Upper lobe of right lung (tissue), 1 donor: ENCODE measurements at places on chromosomes 2 and 18.

DNA sequence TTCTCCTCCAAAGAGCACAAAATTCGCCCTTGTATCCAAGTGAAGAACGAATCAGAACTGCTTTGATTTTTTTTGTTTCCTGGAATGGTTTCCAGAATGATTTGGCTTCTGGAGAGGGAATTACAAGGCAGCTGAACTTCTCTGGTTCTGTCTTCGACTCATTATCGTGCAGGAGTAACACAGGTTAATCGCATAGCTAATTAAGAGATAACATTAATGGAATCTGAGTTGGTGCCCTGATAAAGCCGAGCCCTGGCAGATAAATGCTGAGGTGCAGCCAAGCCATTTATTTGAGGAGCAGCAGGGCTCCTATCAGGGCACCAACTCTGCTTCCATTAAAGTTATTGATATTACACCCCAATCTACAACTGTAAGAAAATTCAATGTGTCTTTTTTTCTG, 433.7 kb downstream of the ZNF521 start:
- DNase-seq: no peak

GRCh38 chr2:10419553-10420257, 28.4 kb downstream of the ODC1 start:
- no peak for DNase-seq

DNA sequence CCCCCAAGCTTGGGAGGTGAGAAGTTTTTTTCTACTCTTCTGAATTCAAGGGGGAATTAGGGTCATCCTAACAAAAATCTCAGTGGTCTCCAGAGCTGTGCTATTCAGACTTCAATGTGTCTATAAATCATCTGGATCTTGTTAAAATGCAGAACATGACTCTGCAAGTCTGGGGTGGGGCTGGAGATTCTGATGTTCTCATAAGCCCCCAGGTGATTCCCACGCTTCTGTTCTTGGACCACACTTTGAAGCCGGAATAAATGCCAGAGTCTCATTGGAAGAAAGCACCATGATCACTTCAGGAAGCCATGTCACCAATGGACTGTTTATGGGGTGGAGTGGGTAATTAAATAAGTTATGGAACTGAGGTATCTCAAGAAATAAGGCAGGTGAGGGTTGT, 22.2 kb upstream of the SLC16A14 start:
- DNase-seq: no peak

- DNase-seq: no peak
These were observed 171.8 kb downstream of the LRP1B start for GRCh38 chr2:141959016-141959415.

DNA sequence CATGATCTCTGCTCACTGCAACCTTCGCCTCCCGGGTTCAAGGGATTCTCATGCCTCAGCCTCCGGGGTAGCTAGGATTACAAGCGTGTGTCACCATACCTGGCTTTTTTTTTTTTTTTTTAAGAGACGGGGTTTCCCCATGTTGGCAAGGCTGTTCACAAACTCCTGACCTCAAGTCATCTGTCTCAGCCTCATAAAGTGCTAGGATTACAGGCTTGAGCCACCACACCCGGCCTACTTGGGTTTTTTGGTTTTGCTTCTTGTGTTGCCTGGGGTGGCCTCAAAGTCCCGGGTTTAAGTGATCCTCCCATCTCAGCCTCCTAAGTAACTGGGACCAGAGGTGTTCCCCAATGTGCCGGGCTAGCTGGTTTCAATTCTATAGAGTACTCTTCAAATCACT, 64.6 kb downstream of the NAPG start:
- no peak for DNase-seq

DNA sequence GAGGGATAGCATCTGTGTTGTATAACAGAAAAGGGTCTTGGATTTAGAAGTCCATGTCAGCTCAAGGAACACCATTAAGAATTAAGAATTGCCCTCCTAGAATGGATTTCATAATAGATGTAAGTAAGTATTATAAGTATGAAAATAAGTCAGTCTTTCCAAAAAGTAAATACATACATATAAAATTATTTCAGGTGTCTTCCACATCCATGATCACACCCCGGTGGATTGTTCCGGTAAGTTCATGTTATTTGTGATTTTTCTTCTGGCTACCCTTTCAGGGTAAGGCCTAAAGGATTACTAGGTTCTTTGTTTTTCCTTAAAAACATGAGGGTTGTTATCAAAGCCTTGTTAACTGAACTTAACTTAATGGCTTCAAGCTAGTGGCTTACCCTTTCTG, 55.9 kb downstream of the TMEM185B start:
- DNase-seq: no peak

DNA sequence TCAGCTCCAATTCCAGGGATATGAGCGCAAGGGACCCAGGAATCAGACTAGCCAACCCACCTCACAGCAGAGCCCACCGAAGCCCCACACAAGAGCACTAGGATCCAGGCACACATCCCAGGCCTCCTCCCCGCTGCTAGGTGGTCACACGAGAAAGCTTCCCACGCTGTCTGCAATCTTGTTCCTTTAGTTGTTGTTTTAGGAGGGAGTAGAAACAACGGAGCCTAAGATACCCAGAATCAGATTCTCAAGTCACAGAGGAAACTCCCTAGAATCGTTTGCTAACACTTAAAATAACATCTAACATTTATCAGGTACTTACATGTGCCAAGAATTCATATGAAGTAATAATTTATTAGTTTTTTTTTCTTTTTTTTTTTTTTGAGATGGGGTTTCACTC, 9.7 kb upstream of the ATL2 start:
- DNase-seq: no peak

DNA sequence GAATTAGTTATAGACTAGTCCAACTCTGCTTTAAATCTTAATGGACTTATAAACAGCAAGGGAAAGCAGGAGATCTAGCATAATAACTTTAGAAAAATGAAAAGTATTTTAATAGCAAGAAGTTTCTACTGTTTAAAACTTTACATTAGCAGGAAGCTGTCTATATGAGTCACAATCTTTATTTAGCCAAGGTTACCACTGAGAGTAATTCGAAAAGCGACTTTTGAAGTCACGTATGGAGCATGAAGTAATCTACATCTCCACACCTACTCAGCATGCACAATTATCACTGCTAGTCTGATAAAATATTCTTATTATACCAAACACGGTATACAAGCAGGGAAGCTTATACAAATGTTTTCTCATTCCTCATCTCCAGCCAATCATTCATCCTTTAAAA, 515.4 kb upstream of the SOX11 start:
- DNase-seq: no peak

DNA sequence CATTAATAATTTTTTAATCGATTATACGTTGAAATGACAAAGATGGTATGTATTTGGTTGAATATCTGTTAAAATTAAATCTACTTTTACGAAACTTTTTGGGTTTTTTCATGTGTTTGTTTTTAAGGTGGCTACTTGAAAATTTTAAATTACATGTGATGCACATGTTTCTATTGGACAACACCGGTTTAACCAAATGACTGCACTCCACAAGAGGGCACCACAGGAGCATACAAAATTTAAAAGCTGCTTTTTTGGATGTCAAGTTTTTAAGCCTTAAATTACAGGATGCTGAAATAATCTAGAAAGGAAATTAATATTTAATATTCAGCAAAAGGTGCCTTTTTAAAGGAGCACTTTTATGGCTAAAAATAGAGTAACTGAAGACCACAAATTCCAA, 98.7 kb downstream of the ACVR1 start:
- DNase-seq: no peak

GRCh38 chr2:168252976-168253375, 5.6 kb upstream of the STK39 start:
- DNase-seq: no peak

DNA sequence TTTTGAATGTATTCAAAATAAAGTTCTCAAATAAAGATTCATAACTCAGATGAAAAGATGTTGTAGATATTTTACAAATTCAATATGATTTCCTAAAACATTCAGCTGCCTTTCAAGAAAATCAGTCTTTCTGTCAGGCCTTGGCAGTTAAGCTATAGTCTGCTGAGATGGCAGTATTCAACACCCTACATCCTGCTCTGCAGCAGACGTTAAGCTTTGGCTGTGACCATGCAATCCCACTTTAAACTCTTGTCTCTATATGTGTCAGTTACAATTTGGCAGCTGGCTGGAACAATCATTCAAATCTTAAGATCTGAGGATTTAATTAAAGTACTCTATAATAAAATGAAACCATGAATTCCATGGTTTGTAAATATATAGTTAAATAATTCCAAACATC, 567.3 kb upstream of the ZNF804A start:
- DNase-seq: no peak

DNA sequence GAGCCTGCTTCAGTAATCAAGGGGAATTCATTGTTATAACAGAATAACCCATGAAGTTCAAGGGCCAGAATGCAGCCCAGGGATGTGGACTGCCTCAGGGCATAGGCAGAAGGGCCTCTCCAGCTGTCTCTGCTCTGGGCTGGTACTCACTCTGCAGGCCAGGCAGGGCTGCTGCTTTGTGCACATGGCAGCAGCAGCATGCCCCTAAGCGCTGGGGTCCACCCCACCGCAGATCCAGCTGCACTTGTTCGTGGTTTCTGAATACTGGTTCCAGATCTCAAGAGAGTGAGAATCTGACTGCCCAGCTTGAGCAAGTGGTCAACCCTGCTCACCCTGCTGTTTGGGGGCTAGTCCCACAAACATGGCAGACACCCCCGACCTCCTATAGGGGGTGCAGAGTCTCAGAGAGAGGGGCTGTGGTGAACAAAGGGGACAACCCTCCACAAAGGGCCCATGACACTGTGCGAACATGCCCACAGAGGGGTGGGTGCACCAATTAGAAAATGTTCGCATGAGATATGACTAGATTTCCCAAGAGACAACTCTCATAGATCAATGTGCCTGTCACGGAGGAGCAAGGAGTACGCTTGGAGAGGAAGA, 87.3 kb downstream of the ACTR3 start:
- no peak for DNase-seq

GRCh38 chr18:68607852-68608251, 107.1 kb downstream of the TMX3 start:
- no peak for DNase-seq

- no peak for DNase-seq
These were observed 330.3 kb upstream of the FIGN start for GRCh38 chr2:164066095-164066494.

DNA sequence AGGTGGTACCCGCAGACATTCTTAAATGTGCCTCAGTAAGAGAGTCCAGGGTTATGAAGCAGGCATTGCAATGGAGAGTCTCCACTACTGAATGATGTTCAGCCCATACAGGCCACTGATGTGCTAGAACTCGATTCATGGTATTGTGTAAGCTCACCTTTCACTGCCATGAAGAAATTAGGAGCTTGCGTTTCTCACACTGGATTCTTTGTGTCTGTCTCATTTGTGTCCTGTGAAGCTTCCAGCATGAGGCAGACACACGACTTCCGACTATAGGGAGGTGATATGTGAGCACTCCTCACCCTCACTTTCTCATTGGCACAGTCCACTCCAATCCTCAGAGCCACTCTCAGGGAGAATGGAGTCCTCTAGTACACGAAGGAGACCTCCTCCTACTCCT, 677.4 kb upstream of the RAB6C start:
- no peak for DNase-seq

- DNase-seq: no peak
These were observed 200.8 kb downstream of the AGPS start for GRCh38 chr2:177593402-177593801.

GRCh38 chr2:74201196-74201595, 2.8 kb downstream of the MTHFD2 start:
- no peak for DNase-seq

GRCh38 chr2:202196727-202197126, 41.7 kb downstream of the SUMO1 start:
- no peak for DNase-seq

DNA sequence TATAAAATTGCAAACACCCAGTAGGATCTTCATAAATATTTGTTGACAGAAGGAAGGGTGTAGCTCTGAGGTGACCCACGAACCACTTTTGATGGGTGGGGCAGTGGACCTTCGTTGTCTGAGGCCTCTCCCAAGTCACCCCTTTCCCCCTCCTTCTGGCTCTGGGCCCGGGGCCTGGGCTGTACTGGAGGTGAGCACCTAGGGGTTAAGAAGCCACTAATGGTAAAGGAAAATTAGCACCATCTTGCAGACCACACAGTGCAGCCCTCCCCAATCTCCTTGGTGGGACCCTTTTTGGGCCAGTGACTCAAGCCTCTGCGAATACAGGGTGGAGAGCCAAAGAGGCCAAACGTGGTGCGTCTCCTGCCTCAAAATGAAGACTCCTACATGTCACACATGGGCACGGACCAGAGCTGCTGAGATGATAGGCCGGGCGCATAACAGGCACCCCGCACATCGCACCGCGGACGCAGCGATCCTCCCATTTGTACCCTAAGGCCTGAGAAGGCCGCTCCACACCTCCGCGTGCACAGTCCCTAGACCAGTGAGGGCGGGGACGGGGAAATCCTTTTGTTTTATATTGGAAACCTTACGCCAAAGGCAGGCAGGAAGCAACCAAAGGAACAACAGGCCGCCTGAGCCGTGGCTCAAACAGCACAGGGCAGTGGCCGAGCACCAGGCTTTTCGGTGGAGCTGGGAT, 31.9 kb upstream of the ATP6V1B1 start:
- DNase-seq: no peak

DNA sequence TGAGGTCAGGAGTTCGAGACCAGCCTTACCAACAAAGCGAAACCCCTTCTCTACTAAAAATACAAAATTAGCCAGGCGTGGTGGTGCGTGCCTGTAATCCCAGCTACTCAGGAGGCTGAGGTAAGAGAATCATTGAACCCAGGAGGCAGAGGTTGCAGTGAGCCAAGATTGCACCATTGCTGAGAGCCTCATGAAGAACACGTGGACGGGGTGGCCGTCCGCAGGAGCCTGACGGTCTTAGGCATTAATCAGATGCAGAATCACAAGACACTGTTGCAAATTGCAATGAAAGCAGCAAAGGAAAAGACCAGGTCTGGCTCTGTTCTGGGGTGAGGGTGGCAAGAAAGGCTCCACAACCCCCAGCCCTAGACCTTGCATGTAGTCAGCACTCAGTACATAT, 104.0 kb upstream of the SLC66A3 start:
- no peak for DNase-seq

DNA sequence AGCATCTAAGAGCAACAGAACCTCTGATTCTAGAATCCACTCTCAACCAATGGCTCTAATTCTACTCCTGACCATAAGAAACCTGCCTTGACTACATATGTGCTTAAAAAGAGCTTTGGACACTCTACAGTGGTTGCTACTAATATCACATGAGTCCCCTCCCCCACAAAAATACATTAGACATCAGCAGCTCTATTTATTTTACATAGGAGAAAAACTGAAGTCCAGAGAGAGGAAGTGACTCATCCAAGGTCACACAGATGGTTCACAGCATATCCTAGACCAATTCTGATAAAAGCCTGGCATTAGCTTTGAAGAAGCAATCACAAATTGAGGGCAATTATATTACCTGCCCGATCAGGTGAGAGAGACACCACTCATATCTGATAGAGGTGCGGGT, 49.8 kb downstream of the ALK start:
- no peak for DNase-seq
